ENCODE measurements at places on chromosomes 1 and 21.

GRCh38 chr1:41900603-41901444 is 17.9 kb downstream of the HIVEP3 start:
- DNase-seq: no peak

DNA sequence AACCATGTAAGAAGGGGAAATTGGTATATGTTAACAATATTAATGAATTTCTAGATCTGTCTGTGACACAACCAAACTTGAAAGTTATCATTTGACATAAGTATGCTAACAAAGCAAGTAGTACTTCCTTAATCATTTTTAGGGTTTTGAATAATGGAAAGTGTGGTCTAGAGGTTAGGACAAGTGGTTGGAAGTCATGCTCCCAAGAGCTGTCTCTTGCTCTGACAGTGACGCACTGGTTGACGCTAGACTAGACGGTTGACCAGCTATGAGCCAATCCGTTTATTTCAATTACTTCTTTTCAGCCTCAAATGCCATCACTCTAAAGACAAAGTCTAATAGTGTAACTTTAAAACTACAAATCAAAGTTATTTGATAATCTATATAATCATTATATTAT is 20.7 kb upstream of the RGS1 start:
- DNase-seq: no peak

GRCh38 chr1:78045926-78046778 is at the start of gene GIPC2:
Gene GIPC2 (plus strand): TSS chr1:78045966. CDS start chr1:78046095, 129 bp downstream.
- no peak for DNase-seq

DNA sequence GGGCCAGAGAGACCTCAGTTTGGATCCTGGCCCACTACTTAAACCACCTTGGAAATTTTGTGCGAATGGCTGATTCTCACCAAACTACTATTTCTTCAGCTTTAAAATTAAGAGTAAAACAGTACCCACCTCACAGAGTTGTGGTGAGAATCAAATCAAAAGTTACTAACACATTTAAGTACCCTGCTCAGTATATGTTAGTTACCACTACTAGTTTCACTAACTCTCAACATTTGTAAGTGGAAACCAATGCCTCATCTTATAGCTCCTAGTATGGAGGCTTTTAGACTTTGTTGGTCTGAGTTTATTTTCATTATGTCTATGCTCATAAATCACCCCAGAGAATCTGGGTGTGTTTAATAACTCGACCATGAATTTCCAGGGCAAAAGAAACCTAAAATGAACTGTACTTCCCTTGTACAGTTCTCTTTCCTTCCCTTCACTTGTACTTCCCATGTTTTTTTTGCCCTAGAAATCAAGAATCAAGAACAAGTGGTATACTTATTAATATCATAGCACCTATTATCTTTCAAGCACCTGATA is 11.6 kb upstream of the SERBP1 start:
- no peak for DNase-seq

- DNase-seq: no peak
These were observed 494.0 kb downstream of the KCNT2 start for GRCh38 chr1:196114193-196114592.

DNA sequence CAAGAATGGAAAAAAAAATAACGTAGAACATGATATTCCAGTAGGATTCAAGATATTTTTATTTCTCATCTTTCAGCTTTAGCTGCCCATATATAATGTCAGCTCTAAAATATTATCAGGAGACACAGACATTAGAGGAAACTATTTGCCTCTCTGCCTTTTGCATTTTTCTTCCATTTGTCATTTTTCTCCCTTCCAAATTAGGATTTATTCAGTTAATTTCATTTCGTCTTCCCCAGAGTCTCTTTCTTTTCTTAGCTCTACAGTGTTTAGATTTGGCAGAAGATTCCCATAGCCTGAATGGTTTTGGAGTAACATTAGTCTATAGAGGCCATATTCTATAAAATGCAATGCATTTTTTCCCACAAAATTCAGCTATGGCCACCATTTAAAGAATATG is 5.1 kb upstream of the ENAH start:
- no peak for DNase-seq

GRCh38 chr1:14842361-14842760 is 243.9 kb downstream of the KAZN start:
- no peak for DNase-seq

GRCh38 chr1:109935451-109935900 is 24.8 kb downstream of the CSF1 start:
- no peak for DNase-seq

DNA sequence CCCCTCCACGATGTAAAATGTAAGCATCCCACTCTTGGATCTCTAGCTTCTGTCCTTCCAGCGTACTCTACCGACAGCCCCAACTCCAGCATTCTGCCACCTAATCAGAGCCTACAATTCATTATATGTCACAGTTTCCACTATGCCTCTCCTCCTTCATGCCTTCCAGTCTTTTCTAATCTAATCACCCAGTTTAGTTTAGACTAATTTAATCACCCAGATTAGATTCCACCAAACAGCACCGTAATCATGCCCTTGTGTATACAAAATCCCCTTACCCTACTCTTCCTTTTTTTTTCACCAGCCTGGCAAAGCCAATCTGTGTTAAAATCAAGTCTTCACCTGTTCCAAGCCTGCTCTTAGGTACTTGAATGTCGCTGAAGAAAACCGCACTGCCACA is 49.8 kb upstream of the KANK4 start:
- no peak for DNase-seq

DNA sequence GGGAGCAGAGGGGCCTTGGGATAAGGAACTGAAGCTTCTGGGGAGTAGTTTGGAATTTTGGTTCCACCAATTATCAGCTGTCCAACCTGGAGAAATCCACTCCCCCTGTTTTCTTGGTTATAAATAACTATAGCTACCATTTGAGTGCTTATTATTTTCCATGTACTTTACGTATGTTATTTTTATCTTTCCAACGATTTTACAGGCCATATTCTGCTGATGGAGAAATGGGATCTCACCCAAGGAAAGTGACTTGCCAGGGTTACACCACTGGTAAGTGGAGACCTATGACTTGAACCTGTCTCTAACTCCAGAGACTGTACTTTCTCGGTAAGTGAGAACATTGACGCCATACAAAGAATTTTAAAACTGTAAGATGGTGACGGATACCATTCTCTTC is 49.0 kb upstream of the CD34 start:
- no peak for DNase-seq

- no peak for DNase-seq
These were observed 30.2 kb upstream of the BECN2 start for GRCh38 chr1:241927321-241927720.

- no peak for DNase-seq
These were observed 52.5 kb downstream of the NMNAT2 start for GRCh38 chr1:183365676-183366075.

DNA sequence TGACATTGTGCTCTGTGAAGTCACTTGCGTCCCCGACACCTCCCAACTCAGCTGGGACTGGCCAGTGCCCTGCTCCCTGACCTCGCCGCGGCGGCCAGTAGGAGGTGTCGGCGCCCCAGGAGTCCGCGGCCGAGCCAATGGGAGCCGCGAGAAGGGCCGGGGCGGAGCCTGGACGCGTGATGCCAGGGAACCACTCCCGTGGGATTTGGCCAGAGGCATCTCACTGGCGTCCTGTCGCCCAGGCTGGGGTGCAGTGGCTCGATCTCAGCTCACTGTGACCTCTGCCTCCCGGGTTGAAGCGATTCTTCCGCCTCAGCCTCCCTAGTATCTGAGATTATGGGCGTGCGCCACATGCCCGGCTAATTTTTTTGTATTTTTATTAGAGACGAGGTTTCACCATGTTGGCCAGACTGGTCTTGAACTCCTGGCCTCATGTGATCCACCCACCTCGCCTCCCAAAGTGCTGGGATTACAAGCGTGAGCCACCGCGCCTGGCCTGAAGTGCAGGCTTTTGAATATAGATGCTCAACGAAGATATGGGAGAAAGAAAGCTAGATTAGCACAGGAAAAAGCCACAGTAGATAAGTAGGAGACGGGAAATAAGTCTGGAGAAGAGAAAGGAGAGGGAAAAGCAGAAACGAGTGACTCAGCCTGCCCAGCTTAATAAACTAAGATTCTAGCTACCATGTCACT is 38.0 kb downstream of the ZBTB8OS start:
- peak; percentile 89 for DNase-seq

GRCh38 chr1:191541758-191542157 is 616.5 kb upstream of the RGS18 start:
- no peak for DNase-seq

- no peak for DNase-seq
These were observed 37.2 kb downstream of the RRP1 start for GRCh38 chr21:43826623-43826974.

DNA sequence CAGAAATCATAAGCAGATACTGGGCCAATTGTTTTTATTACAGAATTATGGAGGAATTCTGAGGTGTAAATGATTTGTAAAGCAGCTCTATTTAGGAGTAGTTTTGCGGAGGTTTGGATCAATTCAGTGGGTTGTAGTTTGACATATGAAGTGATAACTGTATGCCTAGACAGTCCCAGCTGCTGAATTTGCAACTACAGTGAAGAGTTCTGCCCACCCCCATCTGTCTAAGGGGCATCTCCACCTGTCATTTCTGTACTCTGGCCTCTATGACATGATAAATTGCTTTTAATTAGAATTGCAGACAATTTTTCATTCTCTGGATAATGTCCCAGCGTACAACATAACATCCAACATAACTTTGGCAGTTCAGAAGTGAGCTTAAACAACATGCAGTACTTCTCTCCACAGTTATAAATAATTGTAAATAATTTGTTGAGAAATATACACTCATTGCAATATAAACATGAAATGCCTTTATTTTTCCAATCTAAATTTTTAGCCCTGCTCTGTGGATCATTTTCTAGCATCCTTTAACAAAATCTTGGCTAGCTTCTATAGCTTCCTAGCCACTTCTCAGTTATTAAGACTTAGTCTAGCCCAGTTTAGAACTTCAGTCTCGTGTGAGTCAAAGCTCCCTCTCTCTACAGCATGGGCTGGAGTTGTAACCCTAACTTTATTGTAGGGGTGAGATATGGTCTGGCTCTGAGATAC is 52.3 kb downstream of the PDE4B start:
- DNase-seq: peak; percentile 3

DNA sequence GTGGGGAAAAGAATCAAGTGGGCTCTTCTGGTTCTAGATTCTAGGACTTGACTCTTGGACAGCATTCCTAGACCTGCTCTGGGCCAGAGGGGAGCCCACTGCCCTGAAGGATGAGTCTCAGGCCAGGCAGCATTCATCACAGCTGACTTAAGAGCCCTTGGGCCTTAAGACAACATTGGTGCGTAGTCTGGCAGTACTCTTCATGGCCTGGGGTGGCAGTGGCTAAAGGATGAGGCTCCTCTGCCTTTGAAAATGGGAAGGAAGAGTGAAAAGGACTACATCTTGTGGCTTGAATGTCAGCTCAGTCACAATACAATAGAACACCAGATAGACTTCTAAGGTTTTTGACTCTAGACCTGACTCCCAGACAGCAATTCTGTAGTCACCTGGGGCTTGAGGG is 1415.1 kb upstream of the PRMT6 start:
- no peak for DNase-seq

DNA sequence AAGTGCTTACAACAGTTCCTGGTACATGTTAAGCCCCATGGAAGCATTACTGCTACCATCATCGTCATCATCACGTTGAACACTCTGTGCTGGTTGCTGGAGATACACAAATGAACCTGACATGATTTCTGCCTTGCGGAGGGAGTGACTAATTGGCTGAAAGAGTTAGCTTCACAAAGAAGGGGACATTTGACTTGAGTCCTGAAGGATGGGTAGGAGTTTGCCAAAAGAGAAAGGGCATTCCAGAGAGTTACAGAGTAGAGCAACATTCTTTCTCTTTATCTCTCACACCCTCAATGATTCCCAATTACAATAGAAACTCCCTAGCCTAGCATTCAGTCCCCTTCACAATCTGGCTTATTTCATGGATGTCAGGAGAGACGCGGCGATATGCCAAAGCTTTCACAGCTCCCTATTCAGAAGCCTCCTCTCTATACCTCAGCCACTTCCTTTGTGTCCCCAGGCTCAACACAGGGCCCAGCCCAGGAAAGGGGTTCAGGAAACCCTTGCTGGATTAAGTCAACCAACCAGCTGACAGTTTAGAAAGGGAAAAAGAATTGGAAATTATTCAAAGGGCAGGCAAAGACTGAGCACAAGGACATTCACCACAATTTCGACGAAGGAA is 38.0 kb downstream of the SLC1A7 start:
- DNase-seq: no peak

DNA sequence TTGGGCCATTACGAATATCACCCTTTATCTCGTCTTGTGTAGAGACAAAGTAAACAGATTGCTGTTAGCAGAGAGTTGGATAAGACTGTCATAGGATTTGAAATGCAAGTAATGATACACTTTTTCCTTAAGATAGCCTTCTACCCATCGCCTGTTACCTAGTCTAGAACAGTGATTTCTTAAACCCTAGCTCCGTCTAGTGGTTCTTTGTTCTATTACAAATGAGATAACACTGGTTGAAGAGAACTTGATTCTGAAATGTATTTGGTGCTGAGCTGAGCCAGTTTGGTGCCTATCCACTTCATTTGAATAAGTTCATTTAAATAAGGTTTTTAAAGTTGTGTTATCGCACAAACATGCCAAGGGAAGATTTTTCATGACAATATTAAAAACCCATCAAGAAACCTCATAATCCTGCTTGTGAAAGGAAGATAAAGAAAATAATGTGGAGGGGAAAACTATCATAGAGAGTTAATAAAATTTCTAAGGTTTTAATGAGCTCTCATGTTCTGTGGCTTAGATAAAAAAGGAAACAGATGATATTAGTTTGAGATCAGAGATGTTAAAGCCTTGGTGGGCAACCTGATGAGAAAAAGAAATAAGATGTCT is 1.5 kb upstream of the KCNH1 start:
- peak; percentile 56 for DNase-seq

- DNase-seq: peak; percentile 49
These were observed 3.4 kb downstream of the PRR9 start for GRCh38 chr1:153220606-153221303.

DNA sequence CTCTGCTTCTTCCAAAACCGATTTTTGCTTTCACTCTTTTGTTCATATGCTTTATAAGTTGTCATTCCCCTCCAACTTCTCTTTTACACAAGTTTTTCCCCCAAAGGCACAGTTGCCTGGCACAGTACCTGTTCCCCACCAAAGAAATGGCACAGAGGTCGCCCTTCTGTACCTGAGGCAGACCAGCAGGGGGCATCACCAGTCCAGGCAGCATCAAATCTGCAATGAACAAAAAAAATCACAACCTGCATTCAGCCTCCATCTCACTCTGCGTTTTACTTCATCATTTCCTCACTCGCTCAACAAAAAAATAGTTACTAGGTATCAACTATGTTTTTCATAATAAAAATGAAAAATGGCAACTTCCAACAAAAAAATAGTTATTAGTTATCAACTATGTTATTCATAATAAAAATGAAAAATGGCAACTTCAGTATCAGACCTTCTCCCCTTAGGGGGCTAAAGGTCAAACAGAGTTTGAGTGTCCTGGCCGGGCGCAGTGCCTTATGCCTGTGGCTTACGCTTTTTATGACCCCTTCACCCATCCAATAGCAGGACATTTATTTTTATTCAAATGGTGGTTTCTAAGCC is 4.1 kb downstream of the EIF2D start:
- no peak for DNase-seq

DNA sequence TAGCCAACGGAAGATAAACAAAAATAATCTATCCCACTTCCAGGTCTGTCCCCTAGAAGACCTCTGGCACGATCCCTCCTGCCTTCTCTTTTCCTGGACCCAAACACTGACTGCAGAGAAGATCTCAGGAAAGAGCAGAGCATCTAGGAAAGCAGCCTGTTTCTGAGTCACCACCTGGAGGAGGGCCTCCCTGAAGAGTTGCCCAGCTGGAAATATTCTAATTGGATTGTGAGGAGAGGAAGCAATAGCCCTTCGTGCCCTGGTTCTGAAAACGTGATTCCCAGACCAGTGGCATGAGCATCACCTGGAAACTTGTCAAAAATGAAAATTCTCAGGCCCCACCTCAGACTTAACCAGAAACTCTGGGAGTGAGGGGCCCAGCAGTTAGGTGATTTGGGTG is 411.1 kb downstream of the SETD4 start:
- DNase-seq: no peak
